ENCODE measurements at places on chromosomes 6 and 20.

DNA sequence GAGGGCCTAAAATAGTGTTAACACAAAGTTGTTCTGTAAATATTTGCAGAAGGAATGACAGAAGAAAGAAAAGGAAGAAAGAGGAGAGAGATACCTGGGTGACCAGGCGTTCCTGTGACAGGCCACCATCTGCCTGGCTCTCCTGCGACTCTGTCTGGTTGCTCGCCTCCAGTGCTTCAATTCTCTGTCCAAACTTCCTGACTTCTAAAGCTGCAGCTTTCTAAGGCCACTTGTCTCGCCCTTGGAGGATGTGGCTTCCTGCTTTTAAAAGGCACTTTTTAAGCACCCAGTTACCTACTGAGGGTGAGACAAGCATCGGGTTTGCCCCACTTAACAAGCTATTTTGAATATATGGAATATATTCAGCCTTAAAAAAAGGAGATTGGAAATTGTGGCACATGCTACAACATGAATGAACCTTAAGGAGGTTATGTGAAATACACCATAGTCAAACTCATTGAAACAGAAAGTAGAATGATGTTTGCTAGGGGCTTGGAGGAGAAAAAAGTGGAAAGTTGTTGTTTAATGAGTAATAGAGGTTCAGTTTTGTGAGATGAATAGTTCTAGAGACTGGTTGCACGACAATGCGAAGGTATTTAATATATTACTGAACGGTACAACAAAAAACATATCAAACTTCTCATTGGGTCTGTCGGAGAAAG, 32.8 kb downstream of the VIP start:
- DNase-seq: no peak

GRCh38 chr6:1796706-1797529, 187.2 kb downstream of the FOXC1 start:
- no peak for DNase-seq

DNA sequence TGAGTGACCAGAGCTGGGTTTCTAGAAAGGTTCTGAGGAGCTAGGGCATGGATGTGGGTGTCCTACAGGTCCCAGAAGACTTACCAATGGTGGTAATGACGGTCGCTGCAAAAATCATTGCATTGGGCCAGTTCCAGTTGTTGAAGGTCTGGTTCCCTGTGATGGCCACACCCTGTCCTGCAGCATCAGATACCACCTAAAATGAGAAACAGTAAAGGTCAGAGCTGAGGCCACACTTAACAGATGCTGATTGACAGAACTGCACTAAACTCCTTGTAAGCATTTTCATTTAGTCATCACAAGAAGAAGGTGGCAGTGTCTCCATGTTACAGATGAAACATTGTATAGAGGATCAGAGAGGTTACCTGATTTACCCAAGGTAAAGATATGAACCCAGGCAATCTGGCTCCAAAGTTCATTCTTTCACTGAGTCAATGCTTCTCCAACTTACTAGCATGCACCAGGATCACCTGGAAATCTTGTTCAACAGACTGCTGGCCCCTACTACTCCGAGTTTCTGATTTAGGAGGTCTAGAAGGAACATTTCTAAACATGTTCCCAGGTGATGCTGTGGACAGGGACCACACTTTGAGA, 33.4 kb downstream of the KCNK5 start:
- no peak for DNase-seq

DNA sequence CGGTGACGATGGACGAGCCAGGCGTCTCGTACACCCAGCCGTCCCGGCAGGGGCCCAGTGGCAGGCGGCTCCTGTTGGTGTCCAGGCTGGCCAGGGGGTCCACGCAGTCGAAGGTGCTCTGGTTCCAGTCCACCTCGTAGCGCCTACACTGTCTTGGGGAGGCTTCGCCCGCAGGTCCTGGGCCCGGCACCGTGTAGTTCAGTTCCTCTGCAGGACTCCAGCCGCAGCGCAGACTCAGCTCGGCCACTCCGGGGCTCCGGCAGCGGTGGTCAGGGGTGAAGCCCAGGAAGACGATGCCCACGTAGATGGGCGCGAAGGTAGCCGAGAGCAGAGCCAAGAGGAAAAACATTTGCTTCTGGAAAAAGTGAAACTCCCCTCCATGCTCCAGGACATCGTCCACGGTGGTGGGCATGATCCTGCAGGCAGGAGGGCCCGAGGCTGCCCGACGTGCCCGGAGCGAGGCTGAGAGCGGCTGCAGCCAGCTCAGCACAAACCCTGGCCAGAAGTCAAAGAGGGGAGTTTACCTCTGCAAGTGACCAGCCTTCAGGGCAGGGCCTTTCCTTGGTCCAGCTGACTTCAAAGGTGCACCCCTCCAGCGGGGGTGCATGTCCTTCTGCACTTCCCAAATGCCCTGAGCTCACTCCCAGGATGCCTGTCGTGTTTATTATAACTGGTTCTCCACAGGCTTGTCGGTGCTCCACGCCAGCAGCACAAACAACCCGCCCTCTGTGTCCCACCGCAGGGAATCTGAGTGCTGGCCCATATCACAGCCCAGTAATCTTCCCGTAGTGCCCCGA, at the start of gene SLC22A2:
TSS of gene SLC22A2 (minus strand) at position 476 of the 797 bp plus-strand sequence. CDS start at position 412, 64 bp downstream.
- no peak for DNase-seq

- DNase-seq: no peak
These were observed 20.1 kb upstream of the MTCL3 start for GRCh38 chr6:127539272-127539671.

Measured in umbilical cord (tissue), 2 donors.